KG1 (cell line): ENCODE measurements at places on chromosomes 6 and 20.

GRCh38 chr6:116010790-116011401 lies 49.8 kb downstream of the FRK start:
- peak; percentile 3 for DNase-seq

DNA sequence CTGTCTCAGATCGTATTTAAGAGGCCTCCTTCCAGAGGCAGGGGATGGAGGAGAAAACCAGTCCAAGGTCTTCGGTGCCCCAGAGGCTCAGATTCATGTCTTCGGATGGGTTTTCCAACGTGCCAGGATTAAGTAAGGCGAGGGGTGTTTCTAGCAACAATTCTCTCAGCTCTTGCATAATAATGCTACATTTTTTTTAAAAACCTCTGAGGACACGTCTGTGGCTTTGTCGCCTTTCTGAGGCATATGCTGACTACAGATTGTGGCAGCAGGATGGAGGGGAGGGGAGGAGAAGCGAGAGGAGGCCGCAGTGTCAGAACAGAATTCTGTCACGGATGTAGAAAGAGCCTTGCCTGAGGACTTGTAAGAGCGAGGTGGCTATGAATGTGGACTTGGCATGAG lies 17.7 kb upstream of the CCDC167 start:
- DNase-seq, result peak; percentile 38

- DNase-seq, result no peak
Observed at GRCh38 chr6:149628875-149629510, 19.5 kb downstream of the KATNA1 start.

GRCh38 chr6:83590416-83590815 lies 78.1 kb downstream of the PRSS35 start:
- DNase-seq, result no peak

DNA sequence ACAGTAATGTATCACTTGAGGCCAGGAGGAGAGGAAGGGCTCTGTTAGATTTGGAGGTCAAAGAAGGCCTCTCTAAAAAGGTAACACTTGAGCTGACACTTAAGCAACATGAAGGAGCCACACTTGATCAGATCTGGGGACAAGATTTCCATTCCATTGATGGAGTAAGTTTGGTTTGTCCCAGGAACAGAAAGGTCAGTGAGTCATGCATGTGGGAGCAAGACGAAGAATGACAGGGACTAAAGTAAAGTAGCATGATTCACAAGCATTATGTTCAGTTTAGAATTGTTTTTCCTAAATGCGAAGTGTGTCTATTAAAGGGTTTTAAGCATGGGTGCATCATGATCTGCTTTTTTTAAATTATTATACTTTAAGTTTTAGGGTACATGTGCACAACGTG lies 47.4 kb downstream of the COL21A1 start:
- DNase-seq, result no peak
